ENCODE measurements at places on chromosomes 7 and 10.

GRCh38 chr7:47639495-47640110 lies 57.7 kb upstream of the TNS3 start:
- no peak for DNase-seq

DNA sequence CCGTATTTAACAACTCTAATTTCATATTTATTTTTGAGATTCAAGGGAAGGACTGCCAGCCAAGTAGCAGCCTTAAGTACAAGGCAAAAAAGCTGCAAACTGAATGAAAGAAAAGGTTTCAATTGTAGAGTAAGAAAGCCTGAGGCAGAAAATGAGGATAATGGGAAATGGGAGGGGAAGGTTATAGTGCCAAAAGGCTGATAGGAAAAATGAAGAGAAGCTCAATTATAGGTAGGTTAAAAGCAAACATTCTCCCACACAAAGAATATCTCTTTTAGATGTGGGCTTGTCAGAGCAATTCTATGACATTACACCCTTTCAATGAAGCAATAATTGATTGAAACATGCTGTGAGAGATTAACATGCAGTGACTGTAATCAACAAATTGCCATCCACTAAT lies 175.3 kb downstream of the RAPGEF5 start:
- DNase-seq: no peak

GRCh38 chr7:47572094-47572445 lies 9.8 kb downstream of the TNS3 start:
- DNase-seq: no peak

- no peak for DNase-seq
These were observed 54.5 kb downstream of the ADRA2A start for GRCh38 chr10:111131168-111131799.

DNA sequence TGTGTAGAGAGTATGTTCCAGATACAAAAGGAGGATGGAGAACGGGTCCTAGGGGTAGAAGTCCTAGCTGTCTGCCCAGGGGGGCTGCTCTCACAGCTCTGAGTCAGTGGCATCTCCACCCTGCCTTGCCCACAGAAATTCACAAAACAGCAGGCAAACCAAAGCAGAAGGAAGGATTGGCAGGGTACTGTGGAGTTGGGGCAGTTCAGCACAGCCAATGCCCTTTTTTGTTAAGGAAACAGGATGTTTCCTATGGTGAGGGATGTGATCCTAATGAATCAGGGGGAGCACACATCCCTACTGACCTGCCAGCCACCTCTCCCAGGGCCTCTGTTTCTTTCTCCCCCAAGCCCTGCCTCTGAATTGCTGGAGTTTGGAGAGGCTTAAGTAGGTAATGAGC lies 457.6 kb downstream of the PLXNA4 start:
- no peak for DNase-seq

DNA sequence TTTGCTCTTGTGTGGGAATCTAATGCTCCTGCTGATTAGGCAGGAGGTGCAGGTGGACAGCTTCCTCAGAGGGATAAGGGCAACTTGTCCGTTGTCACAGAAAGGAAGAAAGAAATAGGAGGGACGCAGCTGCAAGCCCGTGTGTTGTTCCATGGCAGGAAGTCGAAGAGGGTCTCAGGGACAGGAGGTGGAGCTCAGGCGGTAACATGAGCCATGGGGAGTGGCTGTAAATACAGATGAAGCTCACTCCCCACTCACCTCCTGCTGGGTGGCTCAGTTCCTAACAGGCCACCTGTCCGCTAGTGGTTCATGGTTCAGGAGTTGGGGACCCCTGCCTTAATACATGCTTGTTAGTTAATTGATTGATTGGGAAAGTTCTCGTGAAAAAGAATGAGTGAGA lies 101.7 kb upstream of the SFMBT2 start:
- DNase-seq: no peak

- DNase-seq: no peak
These were observed 32.3 kb upstream of the ARID5B start for GRCh38 chr10:61869041-61869675.

DNA sequence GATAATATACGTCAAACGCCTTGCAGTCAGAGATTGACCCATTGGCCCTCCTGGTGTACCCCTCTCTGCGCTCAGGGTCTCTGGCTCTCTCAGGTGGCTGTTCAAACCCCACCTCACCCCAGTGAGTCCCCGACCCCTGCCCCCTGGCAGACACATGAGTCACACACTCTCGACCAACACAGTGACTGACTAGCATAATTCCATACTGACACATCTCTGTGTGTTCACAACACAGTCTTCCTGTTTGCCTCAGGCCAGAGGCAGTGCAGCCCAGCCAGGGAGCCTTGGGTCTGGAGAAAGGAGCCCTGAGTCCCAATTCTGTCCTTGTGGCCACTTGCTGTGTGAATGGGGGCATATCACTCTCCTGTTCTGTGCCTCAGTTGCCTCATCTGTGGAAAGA lies 40.1 kb downstream of the PALD1 start:
- no peak for DNase-seq

GRCh38 chr7:1802899-1803298 lies 132.8 kb downstream of the ELFN1 start:
- DNase-seq: no peak

DNA sequence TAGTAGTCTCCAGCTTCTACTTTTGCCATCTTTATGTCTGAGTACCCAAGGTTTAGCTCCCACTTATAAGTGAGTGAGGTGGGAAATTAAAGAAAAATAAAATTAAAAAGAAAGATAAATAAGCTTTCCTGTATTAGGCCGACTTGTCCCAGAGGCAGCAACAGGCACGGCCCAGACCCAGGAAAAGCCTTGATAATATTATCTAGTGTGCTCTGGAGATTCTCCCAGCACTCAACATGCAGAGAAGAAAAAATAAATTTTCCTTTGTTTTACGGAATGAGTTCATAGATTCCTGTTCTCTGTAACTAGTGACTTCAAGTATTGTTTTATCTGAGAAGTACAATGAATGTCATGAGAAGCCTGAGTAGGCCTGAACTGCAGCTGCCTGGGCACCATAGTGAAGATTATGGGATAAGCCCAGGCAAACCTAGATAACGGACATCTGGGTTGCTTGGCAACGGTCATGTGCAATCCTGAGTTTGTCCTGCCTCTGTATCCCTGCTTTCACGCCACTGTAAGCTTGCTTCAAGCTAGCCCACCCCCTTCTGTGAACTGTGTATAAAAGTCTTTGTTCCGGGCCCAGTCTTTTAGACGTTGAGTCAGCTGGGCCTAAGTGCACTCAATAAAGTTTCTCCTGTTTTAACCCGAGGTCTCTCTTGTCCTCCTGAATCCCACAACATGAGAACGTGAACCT lies 6.4 kb downstream of the ATE1 start:
- no peak for DNase-seq

GRCh38 chr10:33818343-33818742 lies 483.9 kb upstream of the NRP1 start:
- DNase-seq: no peak

- no peak for DNase-seq
These were observed 96.8 kb downstream of the GLCCI1 start for GRCh38 chr7:8065356-8065813.

DNA sequence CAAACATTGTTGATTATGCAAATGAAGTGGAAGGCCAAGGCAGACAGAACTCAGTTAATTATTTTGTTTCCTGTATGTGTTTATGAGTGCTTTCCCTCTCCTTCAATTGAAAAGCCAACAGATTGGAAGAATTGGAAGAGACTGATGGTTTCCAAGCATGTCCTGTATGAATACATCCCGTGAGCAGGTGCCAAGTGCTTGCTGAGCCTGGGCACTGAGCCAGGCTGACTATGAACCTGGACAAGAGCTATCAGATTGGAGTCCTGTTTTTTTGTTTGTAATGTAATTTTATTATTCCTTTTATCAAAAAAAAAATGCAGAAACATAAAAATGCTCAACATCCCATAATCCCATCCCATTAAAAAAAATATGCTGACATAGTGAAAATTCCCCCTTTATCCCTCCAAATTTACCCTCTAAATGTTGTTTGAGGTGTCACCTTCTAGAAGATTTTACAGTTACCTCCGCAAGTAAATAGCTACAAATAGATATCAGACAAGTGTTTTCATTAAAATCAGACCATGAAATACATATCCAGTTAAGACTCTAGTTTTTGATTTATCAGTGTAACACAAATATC lies 449.5 kb downstream of the GRID1 start:
- no peak for DNase-seq

DNA sequence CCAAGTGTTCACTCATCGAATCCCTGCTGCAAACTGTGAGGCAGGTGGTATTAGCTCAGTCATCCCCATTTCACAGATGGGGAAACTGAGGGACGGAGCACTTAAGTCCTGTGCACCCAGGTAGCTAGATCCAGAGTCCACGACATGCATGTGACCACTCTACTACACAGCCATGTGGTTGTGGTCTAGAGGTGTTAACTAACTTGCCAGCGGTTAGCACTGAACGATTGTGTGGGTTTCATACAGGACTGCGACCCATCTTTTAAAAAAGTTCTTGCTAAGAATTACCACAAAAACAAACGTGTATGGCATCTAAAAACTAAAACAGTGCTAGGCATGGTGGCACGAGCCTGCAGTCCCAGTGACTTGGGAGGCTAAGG lies 16.1 kb upstream of the ABCC2 start:
- DNase-seq: no peak

GRCh38 chr7:44184206-44184872 lies 4.9 kb downstream of the GCK start:
- DNase-seq: no peak

DNA sequence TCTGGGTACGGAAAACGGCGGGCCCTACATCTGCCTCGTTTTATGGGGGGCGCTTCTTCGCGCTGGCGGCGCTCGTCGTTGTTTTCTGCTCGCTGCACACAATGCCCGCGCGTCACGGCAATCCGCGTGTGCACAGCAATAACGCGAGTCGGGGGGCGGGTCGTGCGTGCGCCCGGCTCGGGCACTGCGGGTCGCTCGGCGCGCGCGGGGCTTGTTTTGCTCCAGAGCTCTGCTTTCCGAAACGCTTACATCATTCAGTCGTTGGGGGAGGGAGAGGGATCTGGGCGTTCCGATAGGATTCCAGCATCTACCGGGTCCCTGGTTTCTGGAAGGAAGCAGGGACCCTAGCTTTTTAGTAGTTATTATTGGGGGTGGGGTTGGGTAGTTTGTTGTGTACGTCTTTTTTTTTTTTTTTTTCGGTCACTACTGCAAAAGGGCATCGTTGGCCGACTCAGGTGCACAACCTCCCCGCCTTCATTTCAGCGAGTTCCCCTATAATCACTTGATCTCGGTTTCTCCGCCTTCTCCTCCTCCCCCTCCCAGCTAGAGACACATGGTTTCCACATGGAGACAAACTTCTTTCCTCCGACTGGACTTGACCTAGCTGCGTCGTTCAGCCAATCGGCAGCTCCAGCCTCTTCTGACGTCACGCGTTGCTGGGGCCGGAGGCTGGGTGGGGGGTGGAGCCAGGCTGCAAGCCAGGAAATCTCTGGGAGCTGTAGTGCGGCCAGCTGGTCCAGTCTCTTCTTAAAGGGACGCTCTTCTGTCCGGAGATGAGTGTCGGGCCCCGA lies 3.5 kb downstream of the MXI1 start:
- peak; percentile 90 for DNase-seq

DNA sequence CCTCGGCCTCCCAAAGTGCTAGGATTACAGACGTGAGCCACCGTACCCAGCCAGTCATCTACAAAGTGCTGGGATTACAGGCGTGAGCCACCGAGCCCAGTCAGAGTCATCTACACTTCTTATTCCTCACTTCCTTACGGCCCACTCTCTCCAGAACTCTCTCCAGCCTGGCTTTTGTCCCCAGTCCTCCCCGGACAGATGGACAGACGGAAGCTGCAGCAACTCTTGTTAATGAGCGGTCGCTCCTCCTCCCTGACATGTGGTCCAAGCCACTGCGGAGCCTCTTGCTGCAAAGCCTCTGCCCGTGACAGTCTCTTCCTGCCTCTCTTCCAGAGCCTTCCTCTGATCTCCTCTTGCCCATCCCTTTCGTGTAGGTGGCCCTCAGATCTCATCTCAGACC lies 45.9 kb downstream of the TMEM270 start:
- DNase-seq: no peak

DNA sequence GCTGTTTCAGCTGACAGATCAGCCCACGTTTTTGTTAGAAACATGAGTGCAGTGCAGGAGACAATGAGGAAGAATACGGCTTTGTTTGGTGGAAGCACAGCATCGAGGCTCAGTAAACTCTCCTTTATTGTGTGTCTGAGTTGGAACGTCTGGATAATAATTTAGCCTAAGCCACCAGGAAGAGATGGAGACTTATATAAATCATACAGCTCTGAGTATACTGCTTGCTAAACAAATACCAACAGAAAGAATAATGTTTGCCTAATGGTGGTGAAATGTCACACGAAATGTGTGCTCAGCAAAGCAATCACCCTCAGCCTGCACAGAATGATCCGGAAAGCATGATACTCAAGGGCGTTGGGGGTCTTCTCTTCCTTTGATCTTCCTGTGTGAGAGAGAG lies 664.1 kb upstream of the ADARB2 start:
- no peak for DNase-seq

DNA sequence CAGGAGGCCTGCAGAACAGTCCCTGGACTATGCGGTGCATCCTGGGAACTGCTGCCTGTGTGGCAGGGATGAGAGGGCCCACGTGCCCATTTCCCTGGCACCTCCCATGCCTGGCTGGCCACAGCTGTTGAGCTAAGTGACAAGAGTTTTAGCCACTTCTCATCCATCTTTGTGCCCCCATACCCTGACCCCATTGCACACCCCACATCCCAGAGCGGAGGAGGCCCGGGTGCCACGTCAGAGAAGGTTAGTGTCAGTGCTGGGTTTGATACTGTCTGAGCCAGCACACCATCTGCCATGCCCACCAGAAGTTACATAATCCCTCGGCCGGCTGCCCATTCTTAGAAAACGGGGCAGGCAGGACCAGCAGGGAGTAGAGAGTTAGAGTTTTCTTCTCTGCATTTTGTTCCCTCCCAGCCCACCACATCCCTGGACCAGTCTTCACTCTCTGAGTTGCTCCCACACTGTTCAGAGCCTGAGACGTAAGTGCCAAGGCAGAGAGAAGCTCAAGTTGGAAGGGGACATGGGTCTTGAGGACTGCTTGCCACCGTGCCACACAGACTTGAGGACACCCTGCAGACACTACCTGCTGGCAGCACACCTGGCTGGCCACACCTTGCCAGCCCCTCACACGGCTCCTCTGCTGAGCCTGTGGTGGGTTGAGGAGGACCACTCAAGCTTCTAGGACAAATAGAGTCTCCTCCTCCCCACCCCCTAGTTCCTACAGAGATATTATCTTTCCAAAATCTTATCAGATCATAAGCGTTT lies 13.1 kb downstream of the UNC5B start:
- no peak for DNase-seq

DNA sequence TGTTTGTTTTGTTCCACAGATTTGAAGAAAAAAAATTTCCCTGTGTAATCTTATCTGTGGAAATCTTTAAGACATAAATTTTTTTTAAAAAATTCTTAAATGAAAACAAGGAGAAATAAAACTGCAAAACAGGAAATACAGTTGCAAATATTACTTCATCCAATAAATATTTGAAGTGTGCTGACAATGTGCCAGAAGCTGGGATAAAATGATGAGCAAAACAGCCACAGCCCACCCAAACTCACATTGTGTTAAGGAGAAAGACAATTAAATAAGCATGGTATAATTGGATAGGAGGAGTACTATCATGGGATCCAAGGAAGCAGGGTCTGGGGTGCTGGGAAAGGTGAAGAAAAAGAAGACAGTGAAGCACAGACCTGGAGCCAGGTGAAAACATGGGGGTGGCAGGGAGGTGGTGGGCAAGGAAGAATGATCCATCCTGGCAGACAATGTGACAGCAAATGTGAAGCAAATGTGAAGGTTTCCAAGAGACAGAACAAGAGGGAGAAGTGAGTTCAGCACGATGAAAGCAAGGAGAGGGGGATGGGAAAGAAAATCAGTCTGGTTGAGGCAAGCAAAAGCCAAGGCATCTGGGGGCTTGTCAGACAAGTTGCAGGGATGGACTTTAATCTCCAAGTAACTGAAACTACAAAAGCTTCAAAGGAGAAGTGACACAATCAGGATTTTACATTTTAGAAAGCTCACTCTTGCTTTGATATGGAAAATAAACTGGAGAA lies 135.9 kb downstream of the HIBADH start:
- no peak for DNase-seq

Data from stimulated activated CD4-positive, alpha-beta T cell treated with anti-CD3 and anti-CD28 coated beads, Interleukin-12 subunit alpha, Interleukin-12 subunit beta, amount 100 ng/mL, for 4 hours (primary cell).